ENCODE measurements at places on chromosomes 13 and 19.

GRCh38 chr13:76717092-76717491, 169.1 kb downstream of the KCTD12 start:
- DNase-seq, result peak; percentile 32

- DNase-seq, result no peak
Measured at GRCh38 chr13:72696579-72696978, 30.9 kb downstream of the MZT1 start.

DNA sequence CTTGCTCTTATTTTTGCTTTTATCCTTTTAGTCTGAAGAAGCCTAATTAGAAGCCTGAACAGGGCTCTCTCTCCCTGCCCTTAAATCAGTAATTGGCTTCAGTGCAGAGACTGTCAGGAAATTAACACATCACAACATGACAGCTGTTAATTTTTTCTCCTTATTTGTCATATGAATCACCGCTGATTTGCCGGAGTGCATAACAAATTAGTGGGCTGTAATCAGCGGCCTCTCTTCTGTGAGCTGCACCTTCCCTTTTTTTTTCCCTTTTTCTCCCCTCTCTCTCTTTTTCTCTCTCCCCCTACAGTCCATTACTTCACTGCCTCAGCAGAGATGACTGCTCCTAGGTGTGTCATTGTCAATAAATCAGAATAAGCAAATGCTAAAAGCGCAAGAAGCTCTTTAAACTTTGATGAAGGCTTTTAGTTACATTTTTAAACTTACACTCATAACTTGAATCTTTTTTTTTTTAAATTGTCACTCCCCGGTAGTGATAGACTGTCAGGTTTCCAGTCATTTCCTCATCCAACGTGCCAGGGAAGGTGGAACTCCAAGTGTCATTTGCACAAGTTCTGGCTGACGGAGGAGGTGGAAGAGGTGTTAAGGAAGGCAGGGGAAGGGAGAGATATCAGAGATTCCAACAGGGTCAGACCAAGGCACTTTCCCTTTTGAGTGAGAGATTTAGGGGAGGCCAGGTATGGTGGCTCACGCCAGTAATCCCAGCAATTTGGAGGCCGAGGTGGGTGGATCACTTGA, 197.1 kb upstream of the TSHZ3 start:
- DNase-seq, result no peak

DNA sequence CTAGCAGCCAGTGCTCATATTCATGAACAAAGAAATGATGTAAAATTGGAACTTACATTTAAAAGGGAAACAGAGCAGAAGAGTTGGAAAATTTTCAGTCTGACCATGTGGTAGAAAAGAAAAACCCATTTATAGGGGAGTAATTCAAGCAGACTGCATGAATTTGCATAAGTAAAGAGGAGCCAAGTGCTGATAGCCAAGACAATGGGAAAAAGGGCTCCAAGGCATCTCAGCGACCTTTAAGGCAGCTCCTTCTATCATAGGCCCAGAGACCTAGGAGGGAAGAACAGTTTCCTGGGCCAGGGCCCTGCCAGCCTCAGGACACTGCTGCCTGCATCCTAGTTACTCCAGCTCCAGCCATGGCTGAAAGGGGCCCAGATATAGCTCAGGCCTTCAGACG, 7.5 kb downstream of the DNAJC3 start:
- DNase-seq, result no peak

DNA sequence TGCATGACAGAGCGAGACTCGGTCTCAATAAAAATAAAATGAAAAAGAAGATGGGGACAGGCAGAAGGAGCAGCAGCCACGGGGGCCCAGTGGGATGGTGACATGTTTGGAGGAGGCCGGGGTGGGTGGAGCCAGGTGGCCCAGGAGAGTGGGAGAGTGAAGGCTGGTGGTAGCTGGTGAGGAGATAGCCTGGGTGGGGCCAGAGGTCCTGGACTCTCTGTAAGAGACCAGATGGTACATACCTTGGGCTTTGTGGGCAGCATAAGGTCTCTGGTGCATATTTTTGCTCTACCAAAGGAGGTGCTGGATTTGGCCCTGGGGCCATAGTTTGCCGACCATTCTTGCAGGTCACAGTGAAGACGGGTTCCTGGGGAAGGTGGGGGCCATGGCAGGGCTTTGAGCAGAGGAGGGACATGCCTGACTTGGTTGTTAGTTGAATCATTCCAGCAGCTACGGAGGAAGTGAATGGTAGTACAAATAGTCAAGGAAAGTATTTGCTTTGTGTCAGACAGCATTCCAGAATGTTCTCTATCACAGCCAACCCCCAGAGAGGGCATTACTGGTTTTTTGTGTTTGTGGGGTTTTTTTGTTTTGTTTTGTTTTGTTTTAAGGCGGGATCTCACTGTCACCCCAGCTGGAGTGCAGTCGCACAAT, 69.1 kb downstream of the ARHGEF18 start:
- DNase-seq, result peak; percentile 64

DNA sequence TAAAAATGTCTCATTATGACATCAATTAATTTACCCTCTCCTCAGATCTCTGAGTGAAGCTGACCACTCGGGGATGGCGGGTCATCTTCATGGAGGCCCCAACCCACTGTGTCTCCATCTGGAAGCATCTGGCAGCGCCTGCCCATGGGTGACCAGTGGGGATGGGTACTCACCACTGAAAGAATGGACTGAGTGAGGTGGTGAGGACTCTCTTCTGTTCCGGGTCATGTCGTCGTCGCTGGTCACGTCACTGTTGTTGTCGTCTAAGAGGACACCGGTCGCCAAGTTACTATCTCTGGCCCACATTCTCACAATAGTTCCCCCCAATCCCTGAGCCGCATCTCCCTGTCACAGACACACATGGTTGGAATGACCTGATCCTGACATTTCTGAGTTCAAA, 17.1 kb downstream of the PEG3 start:
- no peak for DNase-seq

DNA sequence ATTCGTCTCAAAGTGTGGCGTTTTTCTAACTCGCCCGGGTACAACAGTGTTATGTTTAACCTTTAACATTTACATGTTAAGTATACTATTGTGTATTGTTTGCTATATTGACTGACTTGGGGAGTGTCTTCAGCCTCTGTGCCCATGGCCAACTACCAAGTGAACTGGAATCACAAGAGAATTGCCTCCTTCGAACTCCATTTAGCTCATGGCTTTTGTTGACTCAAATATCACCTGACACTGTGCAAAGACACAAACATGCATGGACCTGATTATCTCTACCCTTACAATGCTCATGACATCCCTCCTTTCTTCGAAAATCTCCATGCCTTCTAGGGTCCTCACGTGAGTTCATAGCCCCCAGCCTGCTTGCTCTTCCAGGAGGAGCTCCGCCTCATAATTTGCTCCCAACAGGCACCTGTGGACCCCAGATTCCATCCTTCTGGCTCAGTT, 704 bp downstream of the ZNF814 start:
- DNase-seq, result no peak

GRCh38 chr19:11239377-11240000, at the start of gene ANGPTL8:
TSS of gene ANGPTL8 (plus strand) at chr19:11239619. CDS start at chr19:11239638, 19 bp downstream.
- no peak for DNase-seq

- no peak for DNase-seq
Measured at GRCh38 chr13:44382635-44383145, 9.1 kb downstream of the SERP2 start.

GRCh38 chr19:46373491-46374359, 26.8 kb downstream of the PPP5C start:
- DNase-seq, result peak; percentile 56

- DNase-seq, result no peak
Measured at GRCh38 chr19:56751078-56751489, 79.5 kb upstream of the ZNF835 start.

DNA sequence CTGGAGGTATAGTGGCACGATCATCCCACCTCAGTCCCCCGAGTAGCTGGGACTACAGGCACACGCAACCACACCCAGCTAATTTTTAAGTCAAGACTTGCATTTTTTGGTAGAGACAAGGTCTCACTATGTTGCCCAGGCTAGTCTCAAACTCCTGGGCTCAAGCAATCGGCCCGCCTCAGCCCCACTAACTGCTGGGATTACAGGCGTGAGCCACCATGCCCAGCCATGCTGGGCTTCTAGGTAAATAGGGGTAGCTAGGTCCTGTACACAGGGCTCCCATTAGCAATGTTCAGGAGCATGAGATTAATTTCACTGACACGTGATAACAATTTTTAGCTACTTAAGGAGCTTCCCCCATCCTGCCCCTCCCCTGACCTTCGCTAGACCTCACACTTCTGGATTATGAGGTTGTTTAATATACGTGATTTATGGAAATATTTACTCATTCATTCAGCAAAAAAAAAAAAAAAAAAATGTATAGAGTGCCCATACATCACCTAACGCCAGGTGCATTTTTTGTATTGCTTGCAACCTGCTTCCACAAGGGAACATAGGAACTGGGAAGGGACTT, 19.2 kb downstream of the TMEM272 start:
- DNase-seq, result no peak

DNA sequence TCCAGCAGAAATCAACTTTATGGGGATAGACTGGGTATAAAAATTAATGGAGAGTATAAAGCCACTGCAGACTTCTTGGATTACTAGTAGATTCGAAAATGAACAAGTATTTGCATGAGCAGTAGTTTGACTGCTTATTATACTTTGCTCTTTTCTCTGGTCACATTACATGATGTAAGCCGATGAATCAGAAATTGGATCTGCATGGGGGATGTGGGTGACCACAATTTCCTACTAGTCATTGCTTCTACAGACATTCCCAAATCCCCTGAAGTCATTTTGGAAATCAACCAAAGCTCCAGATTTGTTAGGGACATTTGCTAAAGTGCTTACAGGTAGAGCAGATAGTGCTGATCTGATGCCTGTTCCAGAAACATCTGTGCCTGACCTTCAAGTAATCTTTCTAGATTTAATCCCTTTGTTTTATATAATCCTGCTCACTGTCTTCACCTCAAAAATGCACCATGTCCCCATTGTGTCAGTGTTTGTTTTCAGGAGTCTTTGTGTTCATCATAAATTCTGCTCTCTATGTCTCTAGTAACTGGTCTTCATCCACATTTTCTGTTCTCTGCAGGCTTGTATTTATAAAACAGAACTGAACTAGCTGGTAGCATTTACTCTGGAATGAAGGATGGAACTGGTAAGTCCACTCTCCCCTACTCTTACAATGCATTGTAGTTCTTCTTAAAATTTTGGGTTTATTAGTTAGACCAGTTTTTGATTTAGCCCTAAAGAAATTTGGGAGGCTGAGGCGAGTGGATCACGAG, 201.5 kb upstream of the CSNK1A1L start:
- DNase-seq, result peak; percentile 62

GRCh38 chr13:25222740-25223139, 50.7 kb upstream of the AMER2 start:
- DNase-seq, result no peak

- no peak for DNase-seq
Measured at GRCh38 chr19:20167651-20168122, 673 bp downstream of the ZNF486 start.

GRCh38 chr19:19387108-19387507, 18.4 kb upstream of the GATAD2A start:
- DNase-seq, result no peak

DNA sequence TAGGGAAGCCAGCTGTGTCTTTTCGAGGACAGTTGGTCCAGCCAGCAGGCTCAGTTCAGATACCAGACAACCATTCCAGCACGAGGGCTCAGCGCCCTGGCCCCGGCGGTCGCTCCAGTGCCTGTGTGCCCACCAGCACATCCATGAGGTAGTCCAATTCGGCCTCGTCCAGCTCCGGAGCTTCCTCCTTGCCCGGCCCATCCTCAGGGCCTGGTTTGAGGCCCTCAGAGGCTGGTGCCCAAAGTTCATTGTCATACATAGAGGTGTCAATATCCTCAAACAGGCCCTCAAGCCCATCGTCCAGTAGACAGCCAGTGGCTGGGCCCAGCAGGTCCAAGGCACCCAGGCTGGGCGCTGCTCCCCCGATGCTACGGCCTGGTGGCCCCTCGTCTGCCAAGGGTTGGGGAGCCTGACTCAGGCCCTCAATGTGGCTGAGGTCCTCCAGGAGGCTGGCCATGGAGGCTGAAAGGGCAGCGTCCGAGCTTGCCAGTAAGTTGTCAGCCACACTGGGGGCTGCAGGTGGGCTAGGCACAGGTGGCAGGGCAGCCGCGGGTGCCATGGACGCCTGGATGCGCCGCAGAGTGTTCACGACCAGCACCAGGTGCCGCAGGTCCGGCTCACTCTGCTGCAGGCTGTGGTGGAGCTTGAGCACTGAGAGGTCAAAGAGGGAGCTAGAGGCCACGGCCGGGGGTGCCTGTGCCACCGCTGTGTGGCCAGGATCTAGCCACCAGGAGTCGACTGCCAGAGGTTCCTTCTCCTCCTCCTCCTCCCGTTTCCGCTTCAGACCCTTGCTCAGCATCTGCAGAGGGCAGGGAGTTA, 2.8 kb downstream of the SERTAD1 start:
- DNase-seq, result no peak

DNA sequence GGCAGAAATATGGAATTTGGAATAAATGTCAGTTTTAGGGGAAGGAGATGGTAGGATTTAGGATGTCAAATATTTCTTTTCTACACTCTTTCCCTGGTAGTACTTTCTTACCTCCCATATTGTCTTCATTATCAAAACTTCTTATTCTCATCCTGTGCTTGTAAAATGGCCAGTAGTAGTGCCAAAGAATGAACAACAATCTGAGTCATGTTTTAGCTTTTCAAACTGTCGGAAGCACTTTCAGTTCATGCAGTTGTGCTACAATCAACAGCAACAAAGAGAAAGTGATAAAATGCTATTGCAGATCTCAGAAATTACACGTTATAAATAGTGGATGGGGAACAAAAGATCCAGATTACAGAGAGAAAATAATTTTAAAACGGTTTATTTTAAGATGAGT, 193.7 kb upstream of the RXFP2 start:
- no peak for DNase-seq

- DNase-seq, result peak; percentile 38
Measured at GRCh38 chr19:44662691-44663385, 8.4 kb upstream of the CEACAM19 start.

DNA sequence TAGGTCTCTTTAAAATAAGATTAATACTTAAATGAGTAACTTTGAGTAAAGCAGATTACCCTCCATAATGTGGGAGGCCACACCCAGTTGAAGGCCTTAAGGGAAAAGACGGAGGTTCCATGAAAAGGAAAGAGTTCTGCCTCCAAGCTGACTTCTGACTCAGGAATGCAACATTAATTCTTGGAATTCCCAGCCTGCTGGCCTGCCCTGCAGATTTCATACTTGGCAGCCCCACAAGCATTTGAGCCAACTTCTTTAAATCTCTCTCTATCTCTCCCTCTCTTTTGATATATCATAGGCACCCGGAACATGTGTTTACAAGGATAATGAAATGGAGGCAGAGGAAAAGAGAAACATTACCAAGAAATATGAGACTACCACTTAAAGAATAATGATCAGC, 902.3 kb upstream of the MIR17HG start:
- DNase-seq, result peak; percentile 70

GRCh38 chr13:21240586-21240985, 64.1 kb downstream of the MRPL57 start:
- DNase-seq, result no peak

Data from AG08396 (cell line).